SK-N-SH treated with all-trans-retinoic acid at 6 μM for 48 hours (cell line): ENCODE measurements at places on chromosomes 7 and 10.

GRCh38 chr7:65295409-65295808 lies 78.2 kb upstream of the ZNF92 start:
- ATAC-seq, result no peak

DNA sequence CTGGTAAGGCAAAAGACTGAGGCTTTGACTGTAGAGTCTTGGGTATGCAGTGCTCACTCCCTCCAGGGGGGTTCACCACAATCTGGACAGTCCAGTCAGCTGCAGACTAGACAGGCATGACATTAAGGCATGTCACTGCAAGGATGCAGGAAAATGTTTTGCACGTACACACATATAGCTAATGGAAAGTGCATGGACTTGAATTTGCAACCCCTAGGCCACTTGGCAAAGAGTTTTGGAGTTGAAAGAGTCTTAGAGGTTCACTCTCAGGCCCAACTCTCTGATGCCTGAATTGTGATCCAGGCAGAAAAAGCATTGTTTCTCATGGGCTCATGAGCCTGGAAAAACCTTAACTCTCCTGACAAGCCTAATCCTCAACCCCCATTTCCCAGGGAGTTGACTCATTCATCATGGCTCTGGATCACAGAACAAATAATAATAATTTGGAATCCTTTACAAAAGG lies 51.9 kb downstream of the LAMB4 start:
- no peak for ATAC-seq

- no peak for ATAC-seq
These were observed 4.8 kb upstream of the CAMK1D start for GRCh38 chr10:12344375-12345110.

DNA sequence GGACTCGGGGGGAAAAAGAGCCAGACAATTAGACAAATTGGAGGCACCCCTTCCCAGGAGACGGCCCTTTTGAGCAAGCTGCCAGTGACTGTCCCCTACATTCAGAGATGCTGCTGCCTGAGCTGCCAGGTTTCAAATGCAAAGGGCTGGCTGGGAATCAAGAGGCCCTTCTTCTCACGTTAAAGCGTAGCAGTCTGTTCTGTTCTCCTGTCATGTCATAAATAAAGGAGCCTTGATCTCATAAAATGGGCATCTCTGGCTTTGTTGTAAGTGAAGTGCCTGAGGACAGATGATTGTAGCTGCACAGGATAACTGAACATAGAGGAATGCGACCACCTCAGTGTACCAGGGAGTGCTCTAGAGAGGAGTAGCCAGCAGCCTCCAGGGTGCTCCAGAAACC lies 917.9 kb downstream of the GRID1 start:
- ATAC-seq, result no peak

- ATAC-seq, result no peak
These were observed 99.0 kb upstream of the CAV2 start for GRCh38 chr7:116400522-116400921.

DNA sequence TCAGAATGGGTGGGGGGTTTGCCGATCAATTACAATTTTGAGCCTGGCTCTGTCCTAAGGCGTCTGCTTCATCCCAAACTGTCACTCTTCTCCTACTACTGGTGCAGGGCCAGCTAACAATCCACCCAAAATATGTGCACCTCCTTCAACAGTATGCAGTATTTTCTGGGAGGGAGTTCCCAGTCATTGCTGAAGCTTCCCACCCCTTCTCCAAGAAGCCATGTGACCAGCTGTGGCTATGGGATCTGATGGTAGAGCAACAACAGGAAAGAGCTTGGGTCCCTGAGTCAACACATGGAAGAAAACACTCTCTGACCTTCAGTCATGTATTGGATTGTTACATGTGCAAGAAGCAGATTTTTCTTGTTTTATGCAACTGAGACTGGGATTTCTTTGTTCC lies 185.7 kb upstream of the GHITM start:
- ATAC-seq, result no peak
